ENCODE measurements at places on chromosomes 3 and 15.

DNA sequence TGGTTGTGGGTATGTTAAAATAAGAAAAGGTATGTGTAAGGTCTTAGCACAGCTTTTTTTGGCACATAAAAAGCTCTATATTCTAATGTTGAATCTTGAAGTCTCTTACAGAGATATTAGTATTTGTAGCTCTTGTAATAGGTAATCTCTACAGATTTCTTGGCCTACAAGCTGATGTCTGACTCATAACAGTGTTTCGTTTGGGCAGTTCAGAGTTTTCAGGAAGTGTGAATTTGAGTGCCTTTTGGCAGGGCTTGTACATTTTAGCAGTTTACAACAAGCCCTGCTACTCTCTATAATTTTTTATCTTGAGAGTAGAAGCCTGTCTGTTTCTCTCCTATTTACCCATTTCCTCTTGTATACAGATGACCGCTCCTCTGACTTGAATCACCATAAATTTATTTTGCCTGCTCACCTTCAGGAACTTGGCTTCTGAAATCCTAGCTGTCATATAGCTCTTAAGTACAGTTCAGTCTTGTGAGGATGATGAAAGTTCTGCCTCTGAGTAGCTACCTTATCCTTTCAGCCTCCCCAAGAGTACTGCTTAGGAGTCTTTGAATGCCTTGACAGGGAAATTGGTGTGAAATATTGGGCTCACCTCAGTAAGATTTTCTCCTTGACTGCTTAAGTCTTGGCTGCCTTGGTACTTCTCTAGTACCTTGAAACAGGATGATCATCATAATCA lies 419.9 kb upstream of the RARB start:
- no peak for DNase-seq

GRCh38 chr15:67170143-67170925 lies 84.1 kb downstream of the AAGAB start:
- DNase-seq, result no peak

GRCh38 chr15:97168704-97169475 lies 791.6 kb upstream of the ARRDC4 start:
- DNase-seq, result no peak

DNA sequence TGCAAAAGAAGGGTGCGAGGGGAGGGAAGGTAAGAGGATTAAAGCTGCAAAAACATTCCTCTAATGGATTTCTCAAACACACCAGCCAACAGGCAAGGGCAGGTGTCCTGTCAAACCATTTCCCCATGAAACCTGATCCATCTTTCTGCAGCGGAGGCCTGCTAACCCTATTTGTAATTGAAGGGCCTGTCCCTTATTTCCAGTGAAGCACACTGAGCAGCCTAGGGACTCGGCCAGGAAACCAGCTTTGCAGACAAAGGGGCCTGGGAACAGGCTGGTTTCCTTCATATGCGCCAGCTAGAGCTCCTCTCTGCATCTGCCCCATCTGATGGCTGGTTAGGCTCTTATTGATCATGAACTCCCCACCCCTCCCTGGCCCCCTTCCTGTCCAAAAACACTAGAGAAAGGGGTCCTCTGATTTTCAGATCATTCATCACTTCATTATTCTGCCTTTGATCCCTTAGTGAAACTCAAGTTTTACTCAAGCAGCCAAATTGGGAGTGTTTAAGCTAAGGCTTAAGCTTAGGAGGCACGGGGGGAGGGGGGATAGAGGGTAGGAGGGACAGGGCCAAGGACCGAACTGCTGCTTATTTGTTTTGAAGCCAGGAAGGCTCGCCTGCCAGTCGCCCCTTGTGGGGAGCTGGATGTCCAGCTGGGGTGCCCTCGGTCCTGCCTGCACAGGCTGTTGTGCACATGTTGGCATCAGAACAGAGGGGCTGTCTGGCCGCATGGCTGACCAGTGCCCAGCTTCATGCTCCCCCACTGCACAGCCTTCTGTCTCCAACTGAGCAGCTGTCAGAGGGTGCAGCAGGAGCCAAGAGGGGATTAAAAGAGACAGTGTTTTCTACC lies 53.1 kb downstream of the BOC start:
- DNase-seq, result no peak

GRCh38 chr15:49199666-49200065 lies 29.6 kb downstream of the GALK2 start:
- no peak for DNase-seq

GRCh38 chr15:63351170-63351569 lies 30.5 kb downstream of the CA12 start:
- DNase-seq, result no peak

Data from activated T-helper 1 cell treated with anti-CD3 and anti-CD28 coated beads, Interleukin-2, amount 50 U/mL, for 16 hours (primary cell).